ENCODE measurements at places on chromosomes 4 and X.

GRCh38 chr4:4302416-4302815 is 12.4 kb downstream of the ZBTB49 start:
- no peak for DNase-seq

DNA sequence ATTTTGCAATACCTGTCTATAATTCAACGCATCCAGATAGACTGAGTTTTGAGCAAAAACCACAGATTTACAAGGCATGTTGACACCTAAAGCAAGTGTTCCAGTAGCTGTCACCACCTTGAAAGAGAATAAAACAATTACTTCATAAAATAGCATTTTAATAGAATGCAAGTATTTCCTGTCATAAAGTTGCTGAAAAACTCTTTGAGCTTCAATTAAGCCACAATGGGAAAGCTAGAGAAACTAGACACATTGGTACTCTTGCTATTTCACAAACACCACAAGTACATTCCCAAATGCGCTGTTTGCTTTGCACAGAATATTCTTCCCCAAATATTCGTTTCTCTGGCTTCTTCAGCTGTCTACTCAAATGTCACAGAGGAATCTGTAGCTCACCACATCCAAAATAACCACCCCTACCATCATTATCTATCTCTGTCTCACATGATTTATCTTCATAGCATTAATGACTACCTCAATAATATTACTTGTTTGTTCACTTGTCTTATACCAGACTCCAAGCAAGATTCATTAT is 70.3 kb downstream of the DDX60 start:
- DNase-seq, result no peak

GRCh38 chrX:65148232-65148631 is 172.0 kb upstream of the ZC4H2 start:
- no peak for DNase-seq

GRCh38 chr4:89300499-89300898 is 7.1 kb downstream of the GPRIN3 start:
- no peak for DNase-seq

- no peak for DNase-seq
Observed at GRCh38 chrX:152165033-152165743, 26.8 kb upstream of the MAGEA10 start.
